CD4-positive, alpha-beta T cell treated with Interleukin-2 at 100 ng/mL for 4 hours (primary cell): ENCODE measurements at places on chromosomes 7 and 10.

DNA sequence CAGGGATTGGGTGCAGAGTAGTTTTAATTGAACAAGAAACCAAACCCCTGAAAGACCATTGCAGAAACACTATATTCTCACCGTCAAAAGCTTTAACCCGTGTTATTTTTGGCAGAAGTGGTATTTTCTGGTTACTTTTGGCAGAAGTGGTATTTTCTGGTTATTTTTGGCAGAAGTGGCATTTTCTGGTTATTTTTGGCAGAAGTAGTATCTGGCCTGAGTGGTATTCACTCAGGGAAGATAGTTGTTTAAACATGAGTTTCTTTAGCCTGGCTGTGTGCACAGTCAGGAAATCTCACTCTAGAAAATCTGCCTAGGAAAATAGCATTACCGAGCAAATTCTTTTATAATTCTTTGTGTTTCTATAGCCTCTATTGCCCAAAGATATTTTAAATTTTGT, 322.7 kb downstream of the GFRA1 start:
- no peak for DNase-seq

DNA sequence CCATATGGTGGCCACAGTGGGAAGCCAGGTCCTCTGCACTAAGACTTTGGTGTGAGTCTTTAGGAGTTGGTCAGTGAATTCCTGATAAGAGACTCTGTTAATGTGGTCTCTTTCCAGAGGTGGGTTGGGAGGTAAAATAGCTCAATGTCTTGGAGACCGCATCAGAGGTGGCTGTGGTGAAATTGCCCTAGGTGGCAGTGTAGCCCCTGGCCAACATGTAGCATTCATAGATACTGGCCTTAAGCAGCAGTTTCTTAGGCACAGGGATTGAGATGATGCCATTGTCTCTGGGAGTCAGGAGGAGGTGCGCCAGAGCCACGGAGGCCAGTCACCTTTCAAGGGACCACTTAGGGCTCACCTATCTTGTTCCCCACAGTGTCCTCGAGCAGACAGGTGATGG, 202.8 kb downstream of the CREB5 start:
- DNase-seq = no peak

- DNase-seq = no peak
Observed at GRCh38 chr10:69682955-69683474, 53.0 kb downstream of the FAM241B start.

GRCh38 chr10:132023092-132023811, 41.5 kb upstream of the BNIP3 start:
- peak; percentile 74 for DNase-seq

- DNase-seq = no peak
Observed at GRCh38 chr7:121519548-121520521, 123.7 kb upstream of the FAM3C start.

GRCh38 chr7:144575456-144575855, 172.0 kb upstream of the NOBOX start:
- no peak for DNase-seq

DNA sequence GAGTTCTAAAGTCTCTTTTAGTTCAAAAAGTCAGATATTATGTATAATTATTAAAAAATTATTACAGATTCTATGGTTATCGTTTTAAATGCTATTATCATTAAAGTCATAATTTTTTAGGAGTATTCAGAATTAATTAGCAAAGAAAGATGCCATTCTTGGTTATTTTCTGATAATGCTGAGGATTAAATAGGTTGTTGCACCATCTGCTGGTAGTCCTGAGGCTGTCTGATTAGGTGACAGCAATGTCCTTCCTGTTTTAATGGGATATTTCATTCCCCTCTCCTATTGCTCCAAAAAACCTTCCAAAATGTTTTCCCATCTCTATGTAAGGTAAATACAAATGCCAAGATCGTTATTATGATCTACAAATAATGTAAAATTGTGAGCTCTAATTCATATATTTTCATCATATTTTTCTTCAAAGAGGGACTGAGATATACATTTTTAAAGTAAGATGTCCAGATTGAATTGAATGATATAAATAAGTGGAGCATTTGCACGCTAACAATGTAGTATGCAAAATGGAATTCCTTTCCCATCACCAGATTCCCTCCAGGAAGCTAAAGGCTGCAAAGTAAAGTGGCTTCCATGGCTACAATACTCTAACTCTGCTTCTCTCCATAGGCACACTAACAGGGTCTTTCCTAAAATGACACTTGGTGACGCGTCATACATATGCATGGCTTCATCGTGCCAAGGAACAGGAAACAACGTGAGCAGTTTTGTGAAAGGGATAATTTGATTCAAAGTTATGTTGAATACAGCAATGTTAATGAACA, 58.8 kb upstream of the AKR1E2 start:
- peak; percentile 34 for DNase-seq

- DNase-seq = no peak
Observed at GRCh38 chr10:85848756-85849155, 517.8 kb downstream of the GRID1 start.

- DNase-seq = no peak
Observed at GRCh38 chr7:51060536-51060935, 256.1 kb downstream of the COBL start.

DNA sequence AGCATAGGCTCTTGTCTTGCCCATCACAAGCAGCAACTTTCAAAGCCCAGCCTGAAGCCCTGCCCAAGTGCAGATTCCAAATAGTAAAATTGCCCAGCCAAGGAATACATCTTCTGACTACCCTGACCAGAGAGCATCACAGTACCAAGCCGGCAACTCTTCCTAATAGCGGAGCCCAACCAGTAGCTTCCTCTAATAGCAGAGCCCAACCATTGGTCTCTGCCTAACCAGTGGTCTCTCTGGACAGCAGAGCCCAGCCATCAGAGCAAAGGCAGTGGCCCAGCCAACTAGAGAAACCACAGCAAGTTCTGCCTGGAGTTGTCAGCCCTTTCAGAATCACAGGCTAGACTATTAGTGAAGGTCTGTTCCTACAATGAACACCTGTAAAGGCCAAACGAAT, 285.6 kb downstream of the HGF start:
- DNase-seq = no peak

GRCh38 chr7:46407125-46407524, 486.1 kb upstream of the IGFBP3 start:
- no peak for DNase-seq

GRCh38 chr7:20744954-20745446, 41.7 kb downstream of the SP8 start:
- no peak for DNase-seq

- peak; percentile 61 for DNase-seq
Observed at GRCh38 chr7:73606801-73607691, 17.3 kb downstream of the MLXIPL start.
